ENCODE measurements at places on chromosomes 1 and 21. TPM values are rescaled to one million over a fixed set of nuclear protein-coding genes. Genes with fewer than 3 reads are reported as not detected.

Gene PER3
- 2.0 TPM for polyA plus RNA-seq

- DNase-seq = peak; percentile 92
Measured at GRCh38 chr1:1432951-1433803, 2.3 kb upstream of the VWA1 start.

Gene ATP13A2
- polyA plus RNA-seq = 53.4 TPM

Gene LIN28A
- polyA plus RNA-seq = 0.23 TPM

- no peak for DNase-seq
Measured at GRCh38 chr1:100456880-100457279, 81.1 kb upstream of the GPR88 start.

DNA sequence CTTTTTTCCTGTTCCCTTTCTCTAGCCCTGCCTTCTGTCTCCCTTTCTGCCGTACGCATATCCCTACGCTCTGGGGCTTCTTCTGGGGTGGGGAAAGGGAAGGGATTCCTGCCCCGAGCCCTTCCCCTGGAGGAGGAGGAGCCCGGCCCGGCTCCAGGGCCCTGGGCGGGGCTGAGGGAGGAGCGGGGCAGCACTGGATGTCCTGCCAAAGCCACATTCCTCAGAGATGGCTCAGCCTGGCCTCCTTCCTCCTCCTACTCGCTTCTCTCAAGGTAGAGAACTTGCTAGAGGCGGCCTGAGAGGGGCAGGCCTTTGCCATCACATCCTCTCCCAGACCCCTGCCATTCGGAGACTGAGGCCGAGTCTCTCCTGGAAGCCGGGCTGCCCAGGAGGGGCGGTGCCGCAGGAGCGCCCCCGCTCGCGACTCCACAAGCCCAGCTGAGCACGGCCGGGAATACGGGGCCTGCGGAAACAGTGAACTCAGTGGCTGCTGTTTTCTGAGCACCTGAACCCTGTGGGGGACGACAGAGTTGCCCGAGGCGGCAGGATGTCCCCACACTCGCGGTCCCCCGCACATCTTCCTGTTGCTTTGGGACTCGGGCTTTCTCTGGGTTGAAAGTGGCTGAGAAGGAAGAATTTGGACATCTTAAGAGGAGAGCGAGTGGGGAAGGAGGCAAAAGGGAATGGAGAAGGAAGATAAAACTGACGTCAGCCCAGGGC, 12.2 kb downstream of the ADAMTSL4 start:
- DNase-seq = peak; percentile 98

Gene TMEM167B
- polyA plus RNA-seq = 25.0 TPM

Gene ATG4C
- polyA plus RNA-seq = 6.8 TPM

Gene TNFRSF8
- not detected for polyA plus RNA-seq

GRCh38 chr1:14850563-14850962, 252.1 kb downstream of the KAZN start:
- peak; percentile 24 for DNase-seq

DNA sequence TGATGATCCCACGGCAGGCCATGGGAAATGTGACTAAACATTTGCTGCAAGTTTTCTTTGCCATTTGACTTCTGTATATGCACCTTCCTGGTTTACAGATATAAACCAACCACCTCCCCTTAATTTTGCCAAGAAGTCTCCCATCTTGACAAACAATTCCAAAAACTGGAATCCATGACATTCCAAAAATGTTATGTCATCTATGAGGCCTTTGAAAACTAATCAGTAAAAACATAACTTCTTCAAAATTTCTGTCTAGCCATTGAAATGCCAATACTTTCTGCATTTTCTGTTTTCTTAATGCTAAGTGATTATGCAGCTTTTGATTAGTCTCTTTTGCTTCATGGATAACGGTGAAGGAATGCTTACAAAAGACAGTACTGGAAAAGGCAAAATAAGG, 84.1 kb downstream of the LYST start:
- DNase-seq = no peak

GRCh38 chr1:7993593-7994479, 32.3 kb downstream of the ERRFI1 start:
- DNase-seq = no peak

GRCh38 chr1:29461115-29461739, 224.9 kb downstream of the PTPRU start:
- no peak for DNase-seq

Data from hepatocyte (in vitro differentiated cells).